Mesothelial cell of epicardium (in vitro differentiated cells): ENCODE measurements at places on chromosomes 4 and X. TPM values are rescaled to one million over a fixed set of nuclear protein-coding genes. Genes with fewer than 3 reads are reported as not detected.

CITED1 gene
- total RNA-seq: 1.4 to 2.8 TPM (median 1.6 TPM) in 3 replicates

FHL1 gene
- 22.2 to 26.8 TPM (median 23.4 TPM) in 3 replicates for total RNA-seq

RAB41 gene
- not detected in 3 replicates for total RNA-seq

CYBB gene
- total RNA-seq: 0.05 to 0.38 TPM (median 0.07 TPM) in 3 replicates

PTPN13 gene
- total RNA-seq: 42.9 to 45.4 TPM (median 44.3 TPM) in 3 replicates

FRAS1 gene
- 45.3 to 52.8 TPM (median 51.9 TPM) in 3 replicates for total RNA-seq

SOWAHB gene
- 1.1 to 1.3 TPM (median 1.2 TPM) in 3 replicates for total RNA-seq

PDGFC gene
- 80.5 to 86.0 TPM (median 83.5 TPM) in 3 replicates for total RNA-seq

GRCh38 chr4:57442831-57443291 lies 332.7 kb upstream of the IGFBP7 start:
- H3K4me3 ChIP-seq: no peak overlapping the region
- H3K36me3 ChIP-seq: no peaks in the 10 kb centered on the region
- DNase-seq: peak; percentile 70
- H3K27me3 ChIP-seq: no peaks in the 10 kb centered on the region
- H3K4me1 ChIP-seq: peaks cover 46% of the 10 kb centered on the region

DNA sequence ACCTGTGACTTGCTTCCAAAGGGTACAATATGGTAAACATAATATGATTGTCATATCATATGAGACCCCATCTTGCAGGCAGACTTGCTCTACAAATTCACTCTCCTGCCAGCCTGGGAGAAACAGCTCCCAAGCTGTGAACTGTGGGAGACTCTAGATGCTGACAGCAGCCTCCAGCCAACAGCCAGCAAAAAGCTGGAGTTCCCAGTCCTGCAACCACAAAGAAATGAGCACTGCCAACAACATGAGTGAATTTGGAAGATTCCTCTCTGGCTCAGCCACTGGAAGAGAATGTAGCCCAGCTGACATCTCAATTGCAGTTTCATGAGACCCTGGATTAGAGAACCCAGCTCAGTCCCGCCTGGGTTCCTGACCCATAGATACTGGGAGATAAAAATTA lies 145.4 kb downstream of the QDPR start:
- peaks cover 10% of the 10 kb centered on the region for H3K27me3 ChIP-seq
- peaks cover 5% of the 10 kb centered on the region for H3K4me1 ChIP-seq
- no peak overlapping the region for H3K27ac ChIP-seq
- no peaks in the 10 kb centered on the region for H3K36me3 ChIP-seq

DNA sequence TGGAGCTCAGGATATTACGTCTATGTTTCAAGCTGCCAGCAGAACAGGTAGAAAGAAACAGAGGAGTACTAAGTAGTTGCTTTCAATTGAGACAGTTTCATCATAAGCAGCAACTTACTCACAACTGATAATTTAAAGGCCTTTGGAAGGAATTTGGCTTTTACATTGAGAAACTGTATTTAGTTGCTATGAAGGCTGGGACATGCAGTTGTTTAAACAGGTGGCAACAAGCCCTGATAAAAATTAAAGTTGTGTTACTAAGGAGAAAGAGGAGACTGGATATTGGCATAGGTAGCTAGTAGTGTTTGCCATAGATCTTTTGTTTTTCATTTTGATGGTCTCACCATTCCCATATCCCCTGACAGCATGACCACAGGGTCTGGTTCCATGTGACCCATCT lies 18.4 kb downstream of the MID1IP1 start:
- no peaks in the 10 kb centered on the region for H3K4me1 ChIP-seq
- no peaks in the 10 kb centered on the region for H3K27me3 ChIP-seq
- H3K27ac ChIP-seq: no peak overlapping the region
- H3K4me3 ChIP-seq: no peak overlapping the region

DNA sequence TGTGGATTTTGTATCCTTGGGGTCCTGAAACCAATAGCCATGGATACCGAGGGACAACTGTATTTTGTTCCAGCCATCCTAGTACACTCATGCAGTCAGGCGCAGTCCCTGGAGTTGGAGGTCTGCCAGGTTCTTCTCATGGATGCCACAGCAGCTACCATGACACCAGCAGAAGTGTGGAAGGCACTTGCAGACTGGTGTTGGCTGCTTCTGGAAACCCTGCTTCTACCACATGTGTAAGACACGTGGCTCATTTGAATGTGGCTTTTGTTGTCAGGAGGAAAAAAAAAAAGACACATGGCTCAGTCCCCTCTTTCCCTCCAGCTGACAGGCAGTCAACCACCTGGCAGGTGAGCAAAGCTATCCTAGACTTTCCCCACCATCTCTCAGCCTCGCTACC lies 19.4 kb downstream of the DRD5 start:
- peaks cover 37% of the 10 kb centered on the region for H3K27me3 ChIP-seq
- no peak overlapping the region for H3K27ac ChIP-seq

DNA sequence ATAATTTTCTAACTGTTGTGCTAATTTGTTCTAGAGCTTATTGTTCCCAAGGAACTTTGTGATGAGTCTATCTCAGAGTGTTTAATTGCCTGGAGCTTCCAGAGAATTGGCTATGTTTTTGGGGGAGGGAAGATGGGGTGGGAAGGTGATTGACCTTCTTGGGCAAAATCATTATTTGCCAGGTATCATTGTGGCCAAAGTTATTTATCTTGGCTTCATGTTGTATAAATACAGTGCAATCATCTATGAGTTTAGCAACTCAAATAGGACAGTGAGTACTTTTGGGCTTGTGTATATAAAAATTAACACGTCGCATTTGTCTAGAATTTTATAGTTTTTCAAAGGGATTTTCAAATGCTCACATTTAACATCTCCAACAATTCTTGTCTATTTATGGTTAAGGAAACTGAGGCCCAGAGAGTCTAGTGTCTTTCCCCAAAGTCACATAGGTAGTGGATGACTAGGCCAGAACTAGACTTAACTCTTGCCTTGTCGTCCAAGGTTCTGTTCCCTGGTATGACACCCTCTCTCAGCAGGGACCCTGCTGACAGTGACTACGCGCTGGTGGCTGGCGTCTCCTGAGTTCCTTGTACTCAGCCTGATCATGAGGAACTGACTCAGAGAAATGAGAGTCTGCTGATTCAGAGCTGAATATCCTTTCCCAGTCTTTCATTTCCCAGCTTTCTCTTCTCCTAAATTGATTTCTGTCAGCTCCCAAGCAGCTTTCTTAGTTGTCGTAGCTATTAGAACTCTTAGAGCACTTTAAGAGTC lies 27.7 kb downstream of the FNIP2 start:
- H3K4me3 ChIP-seq: no peak overlapping the region
- H3K36me3 ChIP-seq: no peaks in the 10 kb centered on the region
- H3K27me3 ChIP-seq: no peaks in the 10 kb centered on the region
- H3K4me1 ChIP-seq: peaks cover 28% of the 10 kb centered on the region

- H3K4me3 ChIP-seq: no peak overlapping the region
- H3K27ac ChIP-seq: no peak overlapping the region
- DNase-seq: no peak
- H3K36me3 ChIP-seq: no peaks in the 10 kb centered on the region
- H3K27me3 ChIP-seq: peaks cover 4% of the 10 kb centered on the region
Measured at GRCh38 chrX:112473654-112474053, 206.1 kb downstream of the LHFPL1 start.

DNA sequence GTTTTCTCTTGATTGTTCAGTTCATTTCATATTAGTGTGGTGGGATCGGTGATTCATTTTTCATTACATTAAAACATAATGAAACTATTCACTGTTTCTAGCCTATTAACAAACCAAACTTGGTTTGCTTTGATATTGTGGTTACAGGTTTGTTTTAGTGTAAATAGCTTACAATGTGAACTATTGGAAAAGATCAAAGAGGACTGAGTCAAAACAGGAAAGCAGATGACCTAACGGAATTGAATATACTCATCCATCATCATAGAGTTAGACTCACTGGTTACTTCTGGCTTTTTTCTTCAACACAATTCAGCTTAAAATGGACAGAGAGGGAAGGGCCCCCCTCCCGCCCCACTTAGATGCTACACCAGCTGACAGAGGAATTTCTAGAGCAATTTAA lies 616.2 kb upstream of the AADAT start:
- H3K4me1 ChIP-seq: peaks cover 5% of the 10 kb centered on the region
- H3K36me3 ChIP-seq: no peaks in the 10 kb centered on the region
- H3K27me3 ChIP-seq: no peaks in the 10 kb centered on the region
- H3K27ac ChIP-seq: no peak overlapping the region
- no peak for DNase-seq

DNA sequence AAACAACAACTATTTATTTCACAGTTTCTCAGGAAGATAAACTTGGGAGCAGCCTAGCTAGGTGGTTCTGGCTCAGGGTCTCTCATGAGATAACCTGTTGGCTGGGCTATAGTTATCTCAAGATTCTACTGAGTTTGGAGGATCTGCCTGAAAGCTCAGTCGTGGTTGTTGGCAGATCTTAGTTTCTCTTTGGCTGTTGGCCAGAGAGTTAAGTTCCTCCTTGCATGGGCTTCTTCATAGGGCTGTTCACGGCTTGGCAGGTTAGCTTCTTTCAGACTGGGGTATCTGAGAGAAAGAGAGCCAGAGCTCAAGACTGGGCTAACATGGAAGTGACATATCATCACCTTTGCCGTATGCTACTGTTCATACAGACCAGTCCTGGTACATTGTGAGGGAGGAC lies 28.7 kb downstream of the SEC24B start:
- peaks cover 2% of the 10 kb centered on the region for H3K4me1 ChIP-seq
- no peak for DNase-seq
- no peaks in the 10 kb centered on the region for H3K27me3 ChIP-seq
- peak overlapping the region; percentile 54 for H3K27ac ChIP-seq
- peaks cover 28% of the 10 kb centered on the region for H3K36me3 ChIP-seq

- peaks cover 2% of the 10 kb centered on the region for H3K4me1 ChIP-seq
- peak overlapping the region; percentile 9 for H3K27ac ChIP-seq
- no peaks in the 10 kb centered on the region for H3K36me3 ChIP-seq
- no peak overlapping the region for H3K4me3 ChIP-seq
Measured at GRCh38 chrX:124015721-124016120, 54.2 kb downstream of the STAG2 start.

GRCh38 chr4:31236020-31236638 lies 516.0 kb downstream of the PCDH7 start:
- no peaks in the 10 kb centered on the region for H3K27me3 ChIP-seq
- DNase-seq: no peak
- H3K4me1 ChIP-seq: peaks cover 5% of the 10 kb centered on the region
- H3K36me3 ChIP-seq: peaks cover 2% of the 10 kb centered on the region
- no peak overlapping the region for H3K4me3 ChIP-seq
- H3K27ac ChIP-seq: no peak overlapping the region

DNA sequence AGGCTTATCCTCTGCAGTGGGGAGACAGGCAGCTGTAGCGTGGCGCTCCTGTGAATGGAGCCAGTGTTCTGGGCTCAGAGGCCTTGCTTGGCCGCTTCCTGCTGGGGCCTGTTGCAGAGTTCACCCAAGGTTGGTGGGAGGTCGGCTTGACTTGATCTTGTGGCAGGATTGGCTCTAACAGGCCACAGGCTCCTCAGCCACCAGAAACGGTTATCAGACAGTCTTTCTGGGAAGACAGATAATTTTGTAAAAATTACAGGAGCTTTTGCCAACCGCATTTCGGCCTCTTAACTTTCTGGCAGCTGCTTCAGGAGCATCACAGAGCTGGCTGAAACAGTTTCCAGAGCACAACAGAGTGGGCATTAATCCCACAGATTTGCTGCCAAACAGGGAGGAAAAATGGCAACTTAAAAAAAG lies 66.4 kb downstream of the DIPK2B start:
- H3K27ac ChIP-seq: no peak overlapping the region
- DNase-seq: no peak
- no peaks in the 10 kb centered on the region for H3K27me3 ChIP-seq
- H3K36me3 ChIP-seq: no peaks in the 10 kb centered on the region
- no peaks in the 10 kb centered on the region for H3K4me1 ChIP-seq
- no peak overlapping the region for H3K4me3 ChIP-seq

DNA sequence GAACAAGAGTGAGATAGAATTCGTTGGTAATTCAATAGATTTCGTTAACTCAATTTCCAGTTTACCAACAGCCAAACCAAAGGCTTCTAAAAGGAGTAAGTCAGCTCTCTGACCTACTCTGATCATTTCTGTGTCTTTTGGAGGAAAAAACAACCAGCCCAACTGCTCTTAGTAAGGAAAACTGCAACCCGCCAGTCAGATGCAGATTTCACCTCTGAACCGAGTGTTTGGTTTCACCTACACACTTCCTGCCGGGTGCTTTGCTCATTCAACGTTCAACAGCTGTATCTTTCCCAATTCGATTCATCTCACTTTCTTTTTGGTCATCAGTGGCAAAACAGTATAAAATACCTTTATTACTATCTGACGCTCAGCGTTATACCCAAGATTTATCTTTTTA lies 24.5 kb downstream of the TMSB4X start:
- no peak overlapping the region for H3K4me3 ChIP-seq
- peak overlapping the region; percentile 53 for H3K27ac ChIP-seq
- no peaks in the 10 kb centered on the region for H3K27me3 ChIP-seq
- DNase-seq: no peak

GRCh38 chr4:168562041-168562571 lies 65.3 kb downstream of the PALLD start:
- no peak overlapping the region for H3K4me3 ChIP-seq
- H3K27me3 ChIP-seq: no peaks in the 10 kb centered on the region
- no peaks in the 10 kb centered on the region for H3K36me3 ChIP-seq

DNA sequence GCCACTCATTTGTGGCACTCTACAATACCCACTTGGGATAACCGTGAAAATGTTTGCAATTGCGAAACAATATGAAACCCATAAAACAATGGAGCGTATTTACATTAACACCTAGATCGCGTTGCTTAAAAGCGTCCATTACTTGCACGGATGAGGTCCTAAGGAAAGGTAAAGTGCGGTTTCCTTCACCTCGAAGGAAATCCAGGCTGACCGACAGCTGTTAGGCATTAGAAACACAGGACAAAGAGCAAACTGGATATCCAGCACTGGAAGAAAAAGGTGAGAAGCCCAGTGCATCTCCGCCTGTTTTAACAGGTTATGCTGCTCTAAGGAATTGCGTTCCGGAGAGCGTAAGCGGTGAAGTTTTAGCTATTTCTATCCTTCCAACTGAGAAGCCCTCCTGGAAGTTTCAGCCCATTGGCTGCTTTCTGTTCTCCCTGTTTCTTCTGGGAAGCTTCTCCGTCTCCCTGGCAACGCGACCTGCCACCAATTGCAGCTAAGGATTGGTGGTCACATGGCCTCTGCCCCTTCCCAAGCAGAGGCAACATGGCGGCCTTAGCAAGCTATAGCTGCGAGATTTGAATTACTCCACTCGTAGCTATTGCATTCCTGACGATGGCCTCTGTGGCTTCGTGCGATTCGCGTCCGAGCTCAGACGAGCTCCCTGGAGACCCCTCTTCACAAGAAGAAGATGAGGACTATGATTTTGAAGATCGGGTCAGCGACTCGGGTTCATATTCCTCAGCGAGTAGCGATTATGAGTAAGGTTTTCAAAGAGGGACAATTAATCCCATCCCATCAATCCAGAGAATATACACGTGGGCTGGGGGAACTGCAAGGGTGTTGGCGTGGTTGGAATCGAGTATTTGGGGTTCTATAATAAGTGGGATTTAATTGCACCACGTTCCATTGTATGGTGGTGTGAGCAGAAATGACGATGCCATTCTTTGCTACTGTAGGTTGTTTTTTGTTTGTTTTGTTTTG lies at the start of gene INTU:
INTU (plus strand) TSS at position 538 of the 984 bp plus-strand sequence; CDS start at position 616, 78 bp downstream.
- H3K4me3 ChIP-seq: peak within 1 kb of the TSS; percentile 94
- H3K27me3 ChIP-seq: peaks cover 17% of the 10 kb centered on the region
- H3K27ac ChIP-seq: peak within 1 kb of the TSS; percentile 98
- H3K4me1 ChIP-seq: peaks cover 18% of the 10 kb centered on the region
